ENCODE measurements at places on chromosomes 7 and 10. TPM values are rescaled to one million over a fixed set of nuclear protein-coding genes. Genes with fewer than 3 reads are reported as not detected.

GATA3 gene
- total RNA-seq = under 0.01 TPM

DNA sequence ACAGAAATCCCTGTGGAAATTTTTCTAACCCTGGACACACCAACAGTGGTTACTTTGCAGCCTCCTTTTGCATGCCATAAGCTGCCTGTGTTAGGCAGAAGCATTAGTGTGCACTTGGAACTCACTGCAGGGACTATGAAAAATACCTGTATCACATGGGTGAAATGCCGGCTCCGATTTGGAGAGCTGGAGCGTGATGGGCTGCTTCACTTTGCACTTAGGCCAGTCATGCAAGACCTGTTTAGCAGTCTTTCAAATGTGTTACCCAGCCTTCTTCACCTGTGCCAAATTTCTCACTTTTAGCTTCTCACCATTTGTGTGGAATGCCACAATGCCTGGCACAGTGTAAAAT lies 11.3 kb downstream of the NCOA4 start:
- no peak for DNase-seq

- DNase-seq = no peak
Measured at GRCh38 chr10:26665080-26666048, 32.1 kb upstream of the PDSS1 start.

DNA sequence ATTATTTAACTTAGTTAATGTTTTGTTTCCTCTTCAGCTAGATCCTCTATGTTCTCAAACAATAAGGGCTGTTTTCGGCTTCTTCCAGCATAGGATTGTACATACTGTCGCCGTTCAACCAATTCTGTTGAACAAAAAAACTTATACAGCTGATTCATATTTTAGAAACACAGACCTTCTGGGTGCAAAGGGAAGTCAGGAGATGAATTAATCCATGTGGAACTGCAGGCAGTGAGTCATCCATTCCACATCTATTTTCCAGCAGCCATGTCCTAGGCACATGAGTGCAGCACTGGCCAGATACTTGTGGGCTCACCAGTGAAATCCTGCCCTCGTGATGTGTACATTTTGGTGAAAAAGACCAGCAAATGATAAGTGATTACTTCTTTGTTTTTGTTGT lies 163.2 kb downstream of the JAZF1 start:
- peak; percentile 41 for DNase-seq

DNA sequence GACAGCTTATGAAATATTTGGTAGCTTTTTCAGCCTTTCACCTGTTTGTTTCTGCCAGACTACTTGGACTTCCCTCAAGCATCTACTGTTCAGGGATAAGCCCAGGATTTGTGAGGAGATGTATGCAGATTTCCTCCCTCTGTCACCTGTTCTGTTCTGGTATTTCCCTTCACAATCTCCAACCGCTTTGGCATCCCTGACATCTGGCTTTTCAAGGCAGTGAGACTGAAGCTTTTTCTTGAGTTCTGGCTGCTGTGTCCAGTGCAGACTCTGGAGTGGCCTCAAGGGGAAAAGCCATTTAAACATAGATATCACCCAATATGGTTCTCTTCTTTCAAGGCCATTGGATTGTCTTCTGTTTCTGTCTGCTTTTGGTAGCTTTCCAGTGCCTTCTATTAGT lies 369.7 kb downstream of the LRMDA start:
- DNase-seq = no peak

DNA sequence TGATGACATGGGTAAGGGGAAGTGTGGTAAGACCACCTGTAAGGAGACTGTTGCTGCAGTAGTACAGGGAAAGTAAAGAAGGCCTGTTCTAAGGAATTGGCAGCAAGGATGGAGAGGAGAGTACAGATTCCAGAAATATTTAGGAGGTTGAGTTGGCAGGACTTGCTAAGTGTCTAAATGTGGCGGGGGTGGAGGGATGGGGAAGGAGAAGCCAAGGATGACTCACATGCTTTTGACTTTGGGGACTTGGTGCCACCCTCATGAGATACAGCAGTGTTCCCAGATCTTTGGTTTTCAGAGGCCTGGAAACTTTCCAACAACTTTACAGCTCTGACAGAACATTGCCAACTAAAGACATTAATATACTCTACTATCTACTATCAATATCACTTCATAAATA lies 45.4 kb downstream of the CDK6 start:
- peak; percentile 22 for DNase-seq

DNA sequence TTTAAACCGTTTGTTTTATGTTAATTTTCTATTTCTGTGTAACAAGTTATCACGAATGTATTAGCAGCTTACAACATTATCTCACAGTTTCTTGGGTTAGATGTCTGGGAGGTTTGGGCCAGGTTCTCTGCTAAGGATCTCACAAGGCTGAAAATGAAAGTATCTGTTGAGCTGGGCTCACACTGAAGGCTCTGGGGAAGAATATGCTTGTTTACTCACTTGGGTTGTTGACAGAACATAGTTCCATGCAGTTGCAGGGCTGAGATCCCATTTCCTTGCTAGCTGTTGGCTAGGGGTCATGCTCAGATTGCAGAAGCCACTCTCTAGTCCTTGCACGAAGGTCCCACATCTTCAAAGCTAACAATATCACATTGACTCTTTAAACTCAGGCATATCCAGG lies 266.6 kb upstream of the GNAI1 start:
- DNase-seq = no peak

GRCh38 chr7:41134300-41135255 lies 568.3 kb downstream of the INHBA start:
- peak; percentile 40 for DNase-seq
